ENCODE measurements at places on chromosomes 12 and 14.

DNA sequence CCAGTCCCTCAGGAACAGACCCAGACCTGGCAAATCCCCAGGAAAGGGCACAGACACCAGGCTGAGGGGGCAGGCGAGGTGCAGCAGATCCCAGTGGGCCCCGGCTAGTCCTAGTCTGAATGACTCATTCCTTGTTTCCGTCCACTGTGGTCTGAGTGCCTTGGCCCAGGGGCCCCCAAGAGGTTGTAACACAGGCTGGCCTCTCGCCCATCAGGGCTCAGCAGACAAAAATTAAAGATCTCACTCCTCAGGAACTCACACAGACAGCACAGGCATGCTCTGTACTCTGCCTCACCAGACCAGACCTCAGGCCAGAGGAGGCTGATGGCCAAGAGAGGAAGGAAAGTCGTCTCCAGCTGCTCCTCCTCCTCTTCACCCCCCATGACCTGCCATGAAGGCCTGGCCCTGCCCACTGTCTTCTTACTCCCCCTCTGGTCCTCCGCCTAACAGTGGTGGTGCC is 7.7 kb upstream of the LTBP2 start:
- DNase-seq, result no peak
- H3K27ac ChIP-seq, result no peak overlapping the region
- H3K4me1 ChIP-seq, result peaks cover 74% of the 10 kb centered on the region
- H3K4me3 ChIP-seq, result no peak overlapping the region
- no peaks in the 10 kb centered on the region for H3K36me3 ChIP-seq
- H3K27me3 ChIP-seq, result no peaks in the 10 kb centered on the region

DNA sequence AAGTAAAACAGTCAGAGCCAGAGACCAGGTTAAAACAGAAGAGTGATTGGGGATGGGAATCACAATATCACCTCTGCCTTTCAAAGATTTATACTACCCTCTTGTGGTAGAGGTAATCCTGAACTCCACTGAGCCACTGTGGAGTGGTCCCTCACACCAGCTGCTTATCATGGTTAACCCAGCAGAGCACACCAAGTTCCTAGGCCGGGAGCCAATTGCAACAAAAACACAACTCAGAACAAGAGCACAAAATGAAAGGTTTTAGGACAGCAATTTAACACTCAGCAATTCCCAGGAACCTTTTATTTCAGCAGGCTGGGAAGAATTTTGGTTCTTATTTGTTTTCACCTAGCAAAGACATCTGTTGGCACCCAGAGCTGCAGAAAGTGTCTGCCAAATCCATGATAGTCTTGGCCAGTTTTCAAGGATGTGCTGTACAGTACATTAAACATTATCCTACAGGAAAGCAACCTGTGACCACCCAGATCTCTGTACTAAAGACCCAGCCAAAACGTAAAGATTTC is 220.5 kb upstream of the ATXN7L3B start:
- DNase-seq, result no peak
- H3K4me1 ChIP-seq, result no peaks in the 10 kb centered on the region

- no peaks in the 10 kb centered on the region for H3K4me1 ChIP-seq
- H3K27me3 ChIP-seq, result no peaks in the 10 kb centered on the region
- no peak overlapping the region for H3K4me3 ChIP-seq
- no peak for DNase-seq
- H3K36me3 ChIP-seq, result no peaks in the 10 kb centered on the region
Observed at GRCh38 chr12:5262450-5262849, 169.5 kb upstream of the NTF3 start.

GRCh38 chr14:74563233-74563585 is 48.8 kb downstream of the LTBP2 start:
- H3K27ac ChIP-seq, result no peak overlapping the region
- peaks cover 56% of the 10 kb centered on the region for H3K4me1 ChIP-seq
- no peaks in the 10 kb centered on the region for H3K27me3 ChIP-seq
- H3K4me3 ChIP-seq, result no peak overlapping the region
- no peaks in the 10 kb centered on the region for H3K36me3 ChIP-seq

GRCh38 chr12:105469701-105470100 is 139.2 kb downstream of the C12orf75 start:
- H3K4me3 ChIP-seq, result no peak overlapping the region
- no peaks in the 10 kb centered on the region for H3K27me3 ChIP-seq
- no peak overlapping the region for H3K27ac ChIP-seq
- H3K4me1 ChIP-seq, result no peaks in the 10 kb centered on the region
- DNase-seq, result no peak

- H3K27me3 ChIP-seq, result no peaks in the 10 kb centered on the region
- no peak for DNase-seq
- no peak overlapping the region for H3K27ac ChIP-seq
- H3K36me3 ChIP-seq, result no peaks in the 10 kb centered on the region
Observed at GRCh38 chr14:81565441-81566290, 32.0 kb upstream of the SEL1L start.
